ENCODE measurements at places on chromosomes 11 and 22.

- DNase-seq = no peak
Observed at GRCh38 chr11:106724293-106724892, 293.9 kb downstream of the GUCY1A2 start.

DNA sequence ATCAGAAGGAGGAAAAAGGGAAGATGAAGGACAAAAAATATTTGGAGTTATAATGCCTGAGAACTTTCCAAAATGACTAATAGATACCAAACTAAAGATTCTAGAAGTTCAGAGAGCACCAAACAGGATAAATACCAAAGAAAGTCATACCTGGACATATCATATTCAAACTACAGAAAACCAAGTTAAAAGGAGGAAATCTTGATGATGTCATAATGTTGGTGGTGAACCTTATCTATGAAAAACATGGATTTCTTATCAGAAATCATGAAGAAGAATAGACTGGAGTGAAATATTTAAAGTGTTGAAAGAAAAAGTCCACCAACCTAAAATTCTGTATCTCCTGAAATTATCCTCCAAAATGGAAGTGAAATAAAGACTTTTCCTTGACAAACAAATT is 389.2 kb downstream of the JRKL start:
- no peak for DNase-seq

DNA sequence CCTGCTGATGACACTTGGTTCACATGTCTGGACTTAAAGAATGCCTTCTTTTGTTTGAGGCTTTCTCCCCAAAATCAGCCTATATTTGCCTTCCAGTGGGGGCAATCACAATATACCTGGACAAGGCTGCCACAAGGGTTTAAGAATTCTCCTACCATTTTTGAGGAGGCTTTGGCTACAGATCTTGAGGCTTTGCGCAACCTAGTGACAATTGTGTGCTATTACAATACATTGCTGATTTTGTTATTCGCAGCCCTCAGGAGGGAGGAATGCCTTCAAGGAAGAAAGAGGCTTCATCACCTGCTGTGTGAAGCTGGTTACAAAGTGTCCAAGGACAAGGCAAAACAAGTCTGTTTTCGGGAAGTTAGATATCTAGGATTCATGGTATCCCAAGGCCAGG is 50.8 kb upstream of the OR4C15 start:
- no peak for DNase-seq

- DNase-seq = no peak
Observed at GRCh38 chr11:555780-556661, 4.5 kb downstream of the LMNTD2 start.

- no peak for DNase-seq
Observed at GRCh38 chr11:7657306-7658025, 15.8 kb downstream of the CYB5R2 start.

DNA sequence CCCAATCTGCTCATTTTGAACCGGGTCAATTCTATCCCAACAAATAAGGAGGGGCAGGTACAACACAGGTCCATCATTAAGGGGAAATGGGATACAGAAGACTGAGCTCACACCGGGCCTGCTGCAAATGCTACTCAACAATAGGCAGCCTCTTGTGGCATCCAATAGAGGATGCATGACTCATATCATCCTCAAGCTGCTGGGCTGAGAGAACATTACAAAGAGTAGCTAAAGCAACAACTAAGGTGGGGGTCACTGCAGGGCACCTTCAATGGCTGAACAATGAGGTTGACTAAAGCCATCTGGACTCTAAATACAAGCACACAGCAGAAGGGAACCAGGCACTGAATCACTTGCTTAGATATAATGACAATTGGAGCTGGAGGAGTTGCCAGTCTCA is 130.1 kb upstream of the SYN3 start:
- DNase-seq = no peak

- no peak for DNase-seq
Observed at GRCh38 chr11:8867035-8867434, 44.0 kb upstream of the AKIP1 start.

DNA sequence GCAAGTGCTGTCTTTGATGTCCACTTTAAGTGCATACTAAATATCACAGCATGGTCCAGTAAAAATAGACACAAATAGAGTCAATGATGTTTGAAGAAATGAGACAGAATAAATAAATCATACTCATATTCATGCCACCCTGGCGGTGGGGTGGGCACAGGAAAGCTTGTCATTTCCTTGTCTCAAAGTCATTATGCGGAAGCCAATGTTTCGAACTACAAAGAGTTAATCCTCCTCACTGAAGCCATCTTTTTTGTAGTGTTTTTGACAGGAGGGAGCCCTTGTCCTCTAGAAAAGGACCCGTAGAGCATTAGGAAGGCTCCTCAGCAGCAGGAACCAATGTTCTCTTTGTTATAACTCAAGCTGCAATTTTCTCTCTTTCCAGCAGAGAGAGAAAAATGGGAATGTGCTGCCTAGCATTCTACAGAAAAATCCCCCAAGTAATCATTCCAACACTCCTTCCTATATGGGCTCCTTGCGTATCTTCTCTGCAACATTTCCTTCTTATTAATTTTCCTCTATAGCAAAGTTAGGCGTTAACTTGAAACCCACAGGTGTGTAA is 30.6 kb downstream of the SC5D start:
- no peak for DNase-seq

DNA sequence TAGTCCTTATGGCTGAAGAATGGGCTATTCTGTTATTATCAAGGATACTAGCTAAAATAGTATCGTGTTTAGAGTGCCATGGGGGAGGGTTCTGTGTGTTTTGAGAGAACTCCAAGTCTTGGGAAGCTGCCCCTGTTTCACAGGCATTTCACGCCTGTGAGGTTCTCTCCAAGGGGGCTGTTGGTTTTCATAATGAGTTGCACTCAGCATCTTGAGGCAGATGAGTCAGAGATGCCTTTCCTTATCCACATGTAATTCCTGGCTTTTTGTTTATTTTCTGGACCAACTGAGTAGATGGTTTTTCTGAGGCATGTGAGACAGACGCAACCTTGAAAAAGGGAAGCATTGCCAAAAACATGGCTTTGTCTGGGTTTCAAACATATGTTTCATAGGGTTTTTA is 203.7 kb downstream of the ARHGAP42 start:
- no peak for DNase-seq

- no peak for DNase-seq
Observed at GRCh38 chr11:35307221-35307621, 112.1 kb downstream of the SLC1A2 start.

- DNase-seq = no peak
Observed at GRCh38 chr22:36649066-36649465, 54.5 kb downstream of the CACNG2 start.

DNA sequence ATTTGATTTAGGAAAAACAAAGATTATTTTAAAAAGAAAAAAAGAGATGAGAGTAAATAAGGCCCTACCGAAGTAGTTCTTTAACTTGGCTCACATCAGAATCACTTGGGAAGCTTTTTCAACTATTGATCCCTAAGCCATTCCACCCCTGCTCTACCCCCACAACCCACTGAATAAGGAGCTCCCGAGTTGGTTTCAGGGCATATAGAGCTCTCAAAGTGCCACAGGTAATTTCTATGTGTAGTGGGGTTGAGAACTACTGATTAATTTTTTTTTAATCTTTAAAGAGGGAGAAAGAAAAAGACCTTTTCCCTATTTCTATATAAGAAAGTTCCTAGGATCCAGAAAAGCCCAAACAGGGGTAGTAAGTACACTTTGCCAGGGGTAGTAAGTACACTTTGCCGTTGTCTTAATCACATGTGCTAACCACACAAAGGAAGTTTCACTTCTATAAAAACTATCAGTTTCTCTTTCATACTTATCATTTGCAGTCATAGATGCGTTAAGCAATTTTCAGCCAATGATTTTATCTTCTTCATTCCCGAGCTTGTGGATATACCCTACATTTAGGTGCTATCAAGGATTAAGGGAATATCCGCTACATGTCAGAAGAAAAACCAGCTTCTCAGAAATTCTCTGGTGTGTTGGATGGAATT is 108.4 kb upstream of the ZC3H12C start:
- DNase-seq = no peak

- DNase-seq = no peak
Observed at GRCh38 chr11:121767433-121767832, 314.7 kb upstream of the SORL1-AS1 start.

DNA sequence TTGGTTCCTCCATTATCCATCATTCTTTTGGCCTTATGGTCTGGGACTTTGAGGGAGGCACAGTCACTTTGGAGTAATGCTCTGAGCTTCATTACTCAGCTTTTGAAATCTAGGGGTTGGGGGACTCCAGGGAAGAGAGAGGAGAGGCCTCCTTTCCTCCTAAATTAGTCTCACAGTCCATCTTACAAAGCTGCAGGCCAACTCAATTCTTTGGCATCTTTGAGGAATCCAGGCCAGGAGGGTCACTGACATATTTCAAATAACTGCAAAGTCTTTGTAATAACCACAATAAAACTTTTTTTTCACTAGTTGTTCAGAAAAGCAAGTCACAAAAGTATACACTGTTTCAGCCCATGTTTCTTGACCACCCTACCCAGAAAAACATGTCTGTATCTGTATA is 73.3 kb upstream of the FAR1 start:
- no peak for DNase-seq

DNA sequence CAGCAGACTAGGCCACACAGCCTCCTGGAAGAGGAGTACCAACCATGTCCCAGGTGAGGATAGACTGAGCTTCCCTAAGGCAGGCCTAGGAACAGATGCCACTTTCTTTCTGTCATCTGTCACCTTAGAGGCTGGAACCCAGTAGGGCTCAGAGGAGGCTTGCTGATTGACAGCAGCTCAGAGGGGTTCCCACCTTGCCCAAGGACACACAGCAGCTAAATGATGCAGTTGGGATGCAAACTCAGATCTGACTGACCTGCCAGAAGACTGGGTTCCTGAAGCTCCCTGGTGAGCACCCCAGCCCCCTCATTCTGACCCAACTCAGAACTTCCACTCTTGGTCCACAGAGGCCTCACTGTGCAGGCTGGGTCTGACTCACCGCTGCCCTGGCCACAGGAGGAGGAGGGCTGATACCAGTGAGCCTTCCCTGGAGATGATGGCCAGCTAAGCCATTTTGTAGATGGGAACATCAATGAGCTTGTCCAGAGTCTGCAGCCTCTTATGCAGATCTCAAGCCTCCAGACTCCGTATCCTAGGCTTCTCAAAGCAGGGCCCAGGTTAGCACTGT is 14.0 kb downstream of the CAPN5 start:
- no peak for DNase-seq

Data from NK-92 treated with Interleukin-12 subunit alpha and Interleukin-12 subunit beta, amount 100 ng/mL, for 24 hours (cell line).